GM06990 (cell line): ENCODE measurements at places on chromosomes 2 and 18.
A peak's percentile ranks its signal among the peaks of the same experiment; 100 is the strongest.

DNA sequence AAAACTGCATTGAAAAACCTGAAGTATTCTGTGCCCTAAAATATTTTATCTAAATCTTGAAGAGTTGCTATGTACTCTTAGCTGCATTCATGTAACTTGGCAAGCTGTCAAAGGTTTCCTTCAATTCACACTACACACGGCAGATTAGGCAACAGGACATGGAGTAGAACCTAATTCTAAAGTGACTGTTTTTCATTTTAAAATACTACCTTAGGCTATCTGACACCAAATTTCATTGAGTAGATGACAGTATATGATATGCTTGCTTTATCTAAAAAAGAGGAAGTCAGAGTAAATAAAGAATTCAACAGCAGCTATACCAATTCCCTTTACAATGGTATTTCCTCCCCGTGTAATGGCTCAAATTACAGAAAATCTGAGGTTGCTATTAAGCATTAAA is 45.4 kb downstream of the EXOC6B start:
- DNase-seq: no peak

DNA sequence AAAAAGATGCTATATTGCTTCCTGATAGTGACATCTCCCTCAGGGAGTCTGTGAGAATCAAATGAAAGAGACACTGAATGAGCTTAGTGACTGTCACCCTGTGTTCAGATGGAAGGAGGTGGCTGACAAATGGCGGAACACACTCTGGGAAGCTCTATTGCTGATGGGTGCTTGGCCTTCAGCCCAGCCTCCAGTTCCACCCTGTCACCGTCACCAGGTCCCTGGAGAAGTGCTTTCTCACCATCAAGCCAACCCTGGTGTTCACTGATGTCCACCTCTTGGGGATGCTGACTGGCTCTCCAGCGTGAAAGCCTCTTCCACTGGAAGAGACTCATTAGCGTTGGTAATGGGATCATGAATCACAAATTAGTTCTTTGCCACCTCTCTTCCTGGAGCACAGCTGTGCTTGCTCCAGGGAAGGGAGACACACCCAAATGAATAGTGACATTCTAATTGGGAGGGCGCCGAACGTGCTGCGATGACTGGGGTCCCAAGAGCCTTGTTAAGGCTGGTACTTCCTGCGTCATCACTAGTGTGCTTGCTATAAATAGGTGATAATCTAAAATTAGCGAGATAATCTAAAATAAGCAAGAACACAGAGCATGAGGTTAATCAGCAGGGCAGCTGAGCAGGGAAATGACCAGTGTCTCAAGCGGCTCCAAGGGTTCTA is 154.0 kb downstream of the CLIP4 start:
- DNase-seq: no peak

DNA sequence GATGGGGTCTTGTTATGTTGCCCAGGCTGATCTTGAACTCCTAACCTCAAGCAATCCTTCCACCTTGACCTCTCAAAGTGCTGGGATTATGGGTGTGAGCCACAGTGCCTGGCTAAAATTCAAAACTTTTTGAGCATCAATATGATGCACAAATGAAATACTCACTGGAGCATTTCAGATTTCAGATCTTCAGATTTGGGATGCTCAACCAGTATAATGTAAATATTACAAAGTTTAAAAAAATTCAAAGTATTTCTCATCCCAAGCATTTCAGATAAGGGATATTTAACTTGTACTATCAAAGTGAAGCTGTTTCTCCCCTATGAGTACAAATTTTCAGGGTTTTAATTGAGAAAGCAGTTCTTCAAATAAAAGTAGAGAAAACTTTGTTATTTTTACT is 164.1 kb upstream of the CCDC68 start:
- DNase-seq: no peak

DNA sequence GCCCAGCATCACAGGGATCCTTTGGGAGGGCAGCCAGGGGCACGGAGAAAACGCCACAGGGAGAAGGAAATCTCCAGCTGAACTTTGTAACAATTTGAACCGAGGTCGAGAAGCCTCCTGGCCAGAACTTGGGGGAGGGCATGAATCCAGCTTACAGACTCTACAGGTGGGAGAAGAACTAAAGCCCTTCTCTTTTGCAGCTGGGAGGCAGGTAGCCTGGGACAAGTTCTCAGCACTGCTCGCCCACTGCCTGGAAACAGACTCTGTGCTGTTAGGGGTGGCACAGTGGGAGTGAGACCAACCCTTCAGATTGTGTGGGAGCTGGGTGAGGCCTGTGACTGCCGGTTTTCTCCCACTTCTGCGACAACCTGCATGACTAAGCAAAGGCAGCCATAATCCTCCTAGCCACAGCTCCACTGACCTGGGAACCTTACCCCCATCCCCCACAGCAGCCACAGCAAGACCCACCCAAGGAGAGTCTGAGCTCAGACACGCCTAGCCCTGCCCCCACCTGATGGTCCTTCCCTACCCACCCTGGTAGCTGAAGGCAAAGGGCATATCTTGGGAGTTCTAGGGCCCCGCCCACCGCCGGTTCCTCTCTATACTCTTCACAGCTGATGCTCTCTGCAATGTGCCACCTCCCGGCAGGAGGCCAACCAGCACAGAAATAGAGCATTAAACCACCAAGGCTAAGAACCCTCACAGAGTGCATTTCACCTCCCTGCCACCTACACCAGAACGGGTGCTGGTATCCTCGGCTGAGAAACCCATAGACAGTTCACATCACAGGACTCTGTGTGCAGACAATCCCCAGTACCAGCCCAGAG is 136.0 kb upstream of the SIX2 start:
- DNase-seq: no peak

GRCh38 chr2:105571445-105571987 is 172.7 kb upstream of the FHL2 start:
- no peak for DNase-seq

- DNase-seq: no peak
Measured at GRCh38 chr2:140600116-140600515, 1530.7 kb downstream of the LRP1B start.

DNA sequence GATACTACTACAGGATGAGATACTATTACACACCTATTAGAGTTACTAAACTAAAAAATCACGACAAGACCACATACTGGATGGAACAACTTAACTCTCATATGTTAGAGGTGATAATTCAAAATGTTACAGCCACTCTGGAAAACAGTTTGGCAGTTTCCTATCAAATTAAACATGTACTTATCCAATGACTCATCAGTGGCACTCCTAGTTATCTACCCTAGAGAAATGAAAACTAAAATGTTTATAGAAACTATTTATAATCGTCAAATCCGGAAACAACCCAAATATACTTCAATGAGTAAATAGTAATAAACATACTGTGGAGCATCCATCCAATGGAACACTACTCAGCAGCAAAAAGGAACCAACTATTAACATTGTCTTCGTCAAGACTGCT is 137.0 kb upstream of the RBBP8 start:
- no peak for DNase-seq

- DNase-seq: no peak
Measured at GRCh38 chr2:223161873-223162458, 110.0 kb downstream of the KCNE4 start.

GRCh38 chr2:134099273-134099672 is 154.6 kb upstream of the MGAT5 start:
- no peak for DNase-seq

GRCh38 chr18:6626457-6626856 is 103.1 kb upstream of the ARHGAP28 start:
- no peak for DNase-seq

- no peak for DNase-seq
Measured at GRCh38 chr18:13993730-13994129, 78.4 kb upstream of the MC2R start.

GRCh38 chr2:237674731-237675276 is 47.4 kb downstream of the LRRFIP1 start:
- DNase-seq: peak; percentile 84

- DNase-seq: no peak
Measured at GRCh38 chr2:113149553-113150257, 22.3 kb downstream of the IL1RN start.

DNA sequence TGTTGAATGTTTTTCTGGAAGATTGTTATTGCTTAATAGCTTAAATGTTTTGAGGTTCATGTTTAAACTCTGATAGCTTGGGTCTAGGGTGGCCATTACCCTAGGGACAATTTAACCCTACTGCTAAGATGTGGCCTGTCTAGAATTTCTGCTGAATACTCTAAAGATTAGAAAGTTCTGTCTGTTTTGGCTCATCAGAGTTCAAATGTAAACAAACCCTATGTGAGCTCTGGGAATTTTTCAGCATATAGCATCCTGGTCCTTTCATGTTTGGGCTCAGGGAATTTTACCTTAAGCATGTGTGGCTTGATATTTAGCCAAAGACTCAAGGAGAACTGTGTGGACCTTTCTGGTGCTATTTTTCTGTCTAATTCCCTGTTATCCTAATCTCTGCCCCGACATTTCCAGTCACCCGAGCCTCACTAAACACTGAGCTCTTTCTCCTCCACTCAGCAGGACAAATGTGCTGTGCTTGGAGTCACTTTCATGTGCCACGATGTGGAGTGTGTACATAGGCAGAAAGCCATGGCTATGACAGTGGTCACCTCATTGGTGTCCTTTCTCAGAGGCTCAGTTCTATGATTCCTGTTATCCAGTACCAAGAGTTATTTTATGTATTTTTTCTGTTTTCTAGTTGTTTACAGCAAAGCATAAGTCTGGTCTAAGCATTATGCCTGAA is 492.5 kb upstream of the SPHKAP start:
- no peak for DNase-seq

- no peak for DNase-seq
Measured at GRCh38 chr2:61134141-61134540, 27.8 kb upstream of the C2orf74 start.
